Activated T-cell treated with anti-CD3 and anti-CD28 coated beads, Interleukin-2, amount 50 U/mL, for 4 hours (primary cell): ENCODE measurements at places on chromosomes 5 and 9.

DNA sequence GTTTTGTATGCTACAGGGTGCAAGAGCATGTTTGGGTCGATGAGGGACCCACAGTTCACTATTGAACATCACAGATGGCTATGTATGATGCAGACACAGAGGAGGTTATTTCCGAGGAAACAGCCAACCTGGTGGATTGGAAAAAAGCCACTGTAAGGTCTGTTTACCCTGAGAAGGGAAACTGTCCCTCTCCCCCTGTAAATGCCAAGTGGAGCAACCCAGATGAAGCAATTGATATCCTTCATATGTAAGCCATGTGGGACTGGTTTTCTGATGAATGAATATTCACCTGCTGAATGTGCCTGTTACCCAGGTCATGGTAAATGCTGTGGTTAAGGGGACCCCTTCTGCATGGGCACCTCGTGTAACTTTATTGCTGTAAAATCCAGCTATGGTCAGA, 14.8 kb upstream of the CTSV start:
- DNase-seq, result no peak

DNA sequence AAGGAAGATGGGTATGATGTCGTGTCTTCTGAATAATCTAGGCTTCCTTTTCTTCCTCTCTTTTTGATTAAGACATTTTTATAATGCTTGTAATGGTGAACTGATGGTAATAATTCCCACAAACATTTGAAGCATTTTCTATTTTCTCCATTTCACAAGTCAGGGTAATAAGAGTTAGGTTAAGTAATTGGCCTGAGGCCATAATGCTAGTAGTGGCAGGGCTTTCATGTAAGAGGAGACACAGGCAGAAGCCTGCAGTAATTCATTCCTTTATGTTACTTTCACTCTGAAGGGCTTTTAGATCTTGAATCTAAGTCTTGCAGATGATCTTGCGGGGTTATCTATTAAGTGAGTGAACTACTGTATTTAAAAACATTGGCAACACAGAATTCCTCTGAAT, 374.9 kb downstream of the MAT2B start:
- no peak for DNase-seq

- DNase-seq, result no peak
These were observed 21.6 kb upstream of the CSF1R start for GRCh38 chr5:150107909-150108447.

- no peak for DNase-seq
These were observed 232.8 kb upstream of the ZNF608 start for GRCh38 chr5:124979251-124979650.

DNA sequence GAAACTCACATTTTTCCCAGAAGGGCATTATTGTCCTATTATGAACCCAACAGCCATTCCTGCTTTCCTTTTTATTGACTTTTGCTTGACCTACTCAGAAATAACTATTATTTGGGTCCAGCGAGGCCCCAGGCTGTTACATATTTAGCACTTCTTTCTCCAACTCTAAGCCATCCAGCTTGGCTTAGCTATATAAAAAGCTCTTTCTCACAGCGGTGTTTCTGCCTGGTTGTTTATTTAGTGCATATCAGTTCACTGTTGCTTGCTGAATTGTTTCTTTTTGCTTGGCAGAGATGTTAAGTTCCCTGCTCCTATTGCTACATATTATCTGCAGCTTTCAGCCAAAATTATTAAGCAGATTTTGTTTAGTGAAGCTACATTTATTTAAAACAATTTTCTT, 1156.8 kb upstream of the SEMA6A start:
- no peak for DNase-seq

GRCh38 chr9:87573841-87574342, 76.2 kb downstream of the DAPK1 start:
- DNase-seq, result no peak

DNA sequence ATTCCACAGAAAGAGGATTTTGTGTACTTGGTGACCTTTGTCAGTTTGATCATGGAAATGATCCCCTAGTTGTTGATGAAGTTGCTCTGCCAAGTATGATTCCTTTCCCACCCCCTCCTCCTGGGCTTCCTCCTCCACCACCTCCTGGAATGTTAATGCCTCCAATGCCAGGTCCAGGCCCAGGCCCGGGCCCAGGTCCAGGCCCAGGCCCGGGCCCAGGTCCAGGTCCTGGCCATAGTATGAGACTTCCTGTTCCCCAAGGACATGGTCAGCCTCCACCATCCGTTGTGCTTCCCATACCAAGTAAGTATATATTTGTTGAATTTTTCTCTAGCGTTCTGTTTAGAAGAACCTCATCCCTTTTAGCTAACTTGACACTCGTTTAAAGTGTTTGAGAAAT, 30.0 kb downstream of the RBM27 start:
- DNase-seq, result no peak

DNA sequence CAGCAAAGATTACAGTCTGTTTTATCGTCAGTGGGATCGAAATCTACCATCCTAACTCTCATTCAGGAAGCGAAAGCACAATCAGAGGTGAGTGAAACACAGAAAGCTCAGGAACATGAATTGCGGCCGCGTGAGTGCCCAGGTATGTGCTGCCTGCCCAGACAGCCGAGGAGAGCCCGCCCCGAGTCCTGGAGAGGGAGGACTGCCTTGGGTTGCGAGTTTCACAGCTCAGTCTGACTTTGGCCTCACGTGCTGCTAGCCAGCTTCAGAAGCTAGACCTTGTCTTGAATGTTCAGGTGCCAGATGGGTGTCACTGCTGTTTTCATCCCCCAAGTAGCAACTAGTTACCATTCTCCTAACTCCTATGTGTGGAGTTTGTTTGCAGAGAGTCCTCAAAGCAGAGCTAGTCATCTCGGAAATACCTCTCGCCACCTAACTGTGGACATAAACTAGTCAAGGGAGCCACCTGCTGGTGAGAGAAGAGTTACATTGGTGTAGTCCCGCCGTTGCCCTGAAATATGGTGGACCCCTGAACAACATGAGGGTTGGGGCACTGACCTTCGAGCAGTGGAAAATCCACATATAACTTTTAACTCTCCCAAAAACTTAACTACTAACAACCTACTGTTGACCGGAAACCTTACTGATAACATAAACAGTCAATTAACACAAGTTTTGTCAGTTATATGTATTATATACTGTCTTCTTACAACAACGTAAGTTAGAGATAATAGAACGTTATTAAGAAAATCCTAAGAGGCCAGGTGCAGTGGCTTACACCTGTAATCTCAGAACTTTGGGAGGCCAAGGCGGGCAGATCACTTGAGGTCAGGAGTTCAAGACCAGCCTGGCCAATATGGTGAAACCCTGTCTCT, 80.9 kb downstream of the GOLPH3 start:
- DNase-seq, result peak; percentile 61

GRCh38 chr9:121634329-121635261, 16.8 kb upstream of the DAB2IP start:
- no peak for DNase-seq

DNA sequence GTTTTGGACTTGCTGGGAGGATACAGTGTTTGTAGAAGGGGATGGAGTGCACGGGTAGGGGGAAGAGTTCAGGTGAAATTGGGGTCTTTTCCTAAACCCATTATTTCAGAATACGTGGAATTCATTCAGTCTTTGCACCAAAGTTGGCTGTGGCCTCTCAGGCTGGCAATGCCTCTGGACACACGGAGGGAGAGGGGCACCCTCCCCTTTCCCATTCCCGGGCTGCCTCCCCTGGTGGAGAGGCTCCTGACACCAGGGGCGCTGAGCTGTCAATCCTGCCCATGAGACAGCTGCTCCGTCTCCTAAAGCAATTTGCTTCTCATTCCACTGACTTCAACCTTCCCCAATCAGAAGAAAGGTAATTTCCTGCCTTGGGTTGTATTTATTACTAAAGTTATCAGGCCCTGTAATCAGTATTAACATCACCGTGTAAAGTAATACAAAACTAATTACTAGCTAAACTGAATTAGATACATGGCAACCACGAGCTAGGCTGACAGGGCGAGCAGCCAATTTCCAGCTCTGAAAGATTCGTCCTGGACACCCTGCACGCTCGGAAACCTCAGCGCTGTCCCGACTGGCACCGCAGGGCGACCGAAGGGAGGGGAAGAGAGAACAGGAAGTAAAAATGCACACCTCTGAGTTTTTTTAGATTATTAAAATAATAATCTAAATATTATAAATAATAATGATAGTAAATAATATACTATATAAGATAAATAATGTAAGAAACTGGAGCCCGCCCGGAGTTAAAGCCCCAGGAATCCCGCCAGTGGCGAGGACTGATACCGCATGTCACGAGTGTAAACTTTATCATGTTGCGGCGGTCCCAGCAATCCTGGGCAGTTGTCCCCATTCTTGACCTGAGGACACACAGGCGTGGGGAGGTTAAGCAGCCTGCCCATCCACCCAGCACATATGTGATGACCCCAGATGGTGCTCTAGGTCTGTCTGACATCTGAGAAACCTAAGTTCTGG, 6.9 kb upstream of the OLFM1 start:
- no peak for DNase-seq

DNA sequence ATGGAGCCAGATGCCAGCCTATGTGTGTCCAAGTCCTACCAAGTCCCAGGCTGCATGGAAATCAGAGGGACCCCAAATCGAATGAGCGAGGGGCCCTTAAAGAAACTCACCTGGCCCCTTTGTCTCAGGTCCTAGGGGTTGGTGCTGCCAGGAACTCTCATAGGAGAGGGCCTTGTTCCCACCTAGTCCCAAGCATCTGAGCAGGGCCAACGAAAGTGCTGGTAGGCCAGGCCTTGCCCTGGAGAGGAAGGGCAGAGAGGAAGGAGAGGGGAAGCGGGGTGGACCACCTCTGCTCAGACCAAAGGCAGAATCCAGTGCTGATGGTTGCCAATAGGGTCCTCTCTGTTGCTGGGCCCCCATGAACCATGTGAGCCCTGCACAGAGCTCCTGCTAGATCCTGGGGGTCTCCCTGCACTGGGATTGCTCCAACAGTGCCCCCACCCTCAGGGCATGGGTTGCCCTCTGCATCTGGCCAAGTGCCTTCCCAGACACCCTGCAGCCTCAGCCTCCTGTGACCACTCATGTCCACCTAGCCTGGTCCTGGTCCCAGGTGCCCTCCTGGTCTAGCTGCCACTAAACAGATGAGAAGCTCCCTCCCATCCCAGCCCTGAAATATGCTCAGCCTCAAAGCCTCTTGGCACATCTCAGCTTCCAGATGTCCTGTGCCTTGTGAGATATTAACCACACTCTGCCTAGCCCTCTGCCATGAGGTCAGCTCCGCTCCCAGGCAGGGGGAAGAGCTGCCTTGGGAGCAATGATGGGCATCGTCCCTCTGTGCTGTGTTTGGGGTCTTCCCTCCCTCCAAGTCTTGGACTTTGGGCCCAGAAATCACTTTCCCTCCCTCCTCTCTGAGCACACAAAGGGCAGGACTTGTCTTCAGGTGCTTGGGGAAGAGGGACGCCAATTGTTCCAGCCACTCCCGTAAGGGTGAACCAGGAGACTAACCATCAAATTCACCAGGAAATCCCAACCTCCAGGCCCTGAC, 109.6 kb downstream of the ADAMTS2 start:
- DNase-seq, result no peak

- no peak for DNase-seq
These were observed 34.5 kb downstream of the TXNDC8 start for GRCh38 chr9:110303133-110303532.

DNA sequence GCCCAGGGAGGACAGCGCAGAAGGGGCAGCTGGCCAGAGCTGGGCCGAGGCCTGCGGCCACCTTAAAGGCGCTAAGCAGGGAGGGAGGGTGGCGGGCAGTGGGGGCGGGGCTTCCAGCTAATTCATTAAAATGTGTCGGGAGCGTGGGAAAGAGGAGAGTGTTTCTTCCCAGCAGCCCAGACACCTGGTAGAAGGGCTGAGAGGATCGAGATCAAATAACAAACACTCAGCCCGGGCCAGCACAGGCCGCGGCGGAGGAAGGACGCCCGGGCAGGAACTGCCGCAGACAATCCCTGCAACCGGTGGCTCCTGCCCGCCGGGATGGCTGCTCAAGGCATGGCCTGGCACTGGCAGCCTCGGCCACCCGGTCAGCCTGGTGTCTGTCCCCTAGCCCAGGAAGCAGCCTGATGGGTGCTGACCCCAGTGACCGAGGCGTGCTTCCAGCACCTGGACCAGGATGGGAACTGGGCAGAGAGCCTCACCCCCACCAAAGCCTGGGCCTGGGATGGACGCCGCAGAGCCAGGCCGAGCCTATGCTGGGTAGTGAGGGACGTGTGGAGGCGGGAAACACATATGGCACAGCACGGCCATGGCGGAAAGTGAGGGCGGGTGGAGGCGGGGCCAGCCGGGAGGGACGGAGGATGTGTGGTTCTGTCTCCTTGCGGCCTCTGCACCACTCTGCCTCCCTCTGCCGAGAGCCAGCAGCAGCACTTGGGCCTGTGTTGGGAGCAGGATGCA, 3.2 kb upstream of the NRARP start:
- DNase-seq, result peak; percentile 49

GRCh38 chr5:7208938-7209337, 187.0 kb upstream of the ADCY2 start:
- DNase-seq, result no peak

DNA sequence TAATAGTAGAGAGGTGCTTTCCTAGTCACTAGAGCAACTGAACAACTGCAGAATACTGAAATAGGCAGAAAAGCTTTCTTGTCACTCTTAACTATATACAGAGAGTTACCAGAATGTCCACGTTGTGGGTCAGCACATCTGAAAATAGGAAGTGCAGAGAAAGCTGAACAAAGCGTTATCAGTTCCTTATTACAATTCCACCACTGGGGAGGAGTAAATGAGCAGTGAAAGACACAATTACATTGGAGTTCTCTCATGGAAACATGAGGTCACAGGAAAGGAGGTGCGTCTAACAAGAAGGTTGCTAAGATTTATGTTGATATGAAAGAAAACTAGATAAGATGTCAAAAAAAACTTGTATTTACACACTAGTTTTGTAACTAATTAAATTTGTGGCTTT, 461.9 kb upstream of the COX7C start:
- no peak for DNase-seq

DNA sequence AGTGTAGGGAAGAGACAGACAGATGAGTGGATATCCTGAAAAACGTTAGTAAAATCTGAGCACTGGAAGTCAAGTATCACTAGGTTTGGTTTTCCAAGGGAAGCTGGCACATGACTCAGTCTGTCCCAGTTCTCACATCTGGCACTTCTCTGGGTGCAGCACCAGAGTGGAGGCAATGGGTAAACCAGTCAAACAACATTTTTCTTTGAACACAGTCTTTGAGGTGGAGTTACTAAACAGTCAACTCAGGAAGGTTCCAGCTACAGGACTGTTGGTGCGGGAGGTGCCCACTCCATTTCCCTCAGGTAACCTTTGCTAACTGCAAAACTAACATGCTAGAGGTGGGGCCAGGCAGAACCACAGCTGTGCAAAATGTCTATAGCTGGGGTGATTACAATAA, 301.4 kb upstream of the RFX3 start:
- no peak for DNase-seq

GRCh38 chr5:2695200-2695891, 56.1 kb downstream of the IRX2 start:
- DNase-seq, result no peak

GRCh38 chr5:68122439-68123328, 92.9 kb upstream of the PIK3R1 start:
- DNase-seq, result no peak

GRCh38 chr9:136673975-136674785, 11.5 kb downstream of the EGFL7 start:
- no peak for DNase-seq

- DNase-seq, result no peak
These were observed 32.1 kb downstream of the MARCHF3 start for GRCh38 chr5:126998201-126998631.
